ENCODE measurements at places on chromosomes 12 and 14.

- DNase-seq, result no peak
Observed at GRCh38 chr12:54175200-54175963, 13.4 kb downstream of the SMUG1 start.

DNA sequence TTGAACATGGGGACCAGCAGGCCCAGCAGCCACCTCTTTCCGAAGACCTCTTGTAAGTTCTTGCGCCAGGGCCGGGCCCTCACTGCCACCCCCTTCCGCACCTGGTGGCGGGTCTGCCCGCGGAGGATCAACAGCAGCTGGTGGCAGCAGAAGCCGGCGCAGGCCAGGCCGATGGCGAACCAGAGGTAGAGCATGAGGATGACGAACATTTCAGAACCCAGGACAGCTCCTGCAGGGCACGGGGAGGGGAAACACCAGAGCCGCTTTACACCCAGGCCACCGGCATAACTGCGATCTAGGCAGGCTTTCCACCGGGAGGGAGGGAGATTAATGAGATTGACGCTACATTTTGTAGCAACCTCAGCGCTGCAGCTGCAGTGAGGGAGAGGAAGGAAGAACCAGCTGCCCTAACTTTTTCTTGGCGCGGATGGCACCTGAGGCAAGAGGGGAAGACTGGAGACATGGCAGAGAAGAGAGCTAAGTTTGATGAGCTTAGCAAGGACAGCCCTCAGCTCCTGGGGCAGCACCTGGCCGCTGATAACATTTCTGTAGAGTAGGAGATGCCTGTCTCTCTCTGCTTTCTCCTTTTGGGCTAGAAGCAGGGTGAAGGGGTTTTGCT lies 7.8 kb downstream of the ZDHHC22 start:
- DNase-seq, result peak; percentile 69

- peak; percentile 24 for DNase-seq
Observed at GRCh38 chr14:99729991-99730875, 46.1 kb downstream of the CYP46A1 start.

DNA sequence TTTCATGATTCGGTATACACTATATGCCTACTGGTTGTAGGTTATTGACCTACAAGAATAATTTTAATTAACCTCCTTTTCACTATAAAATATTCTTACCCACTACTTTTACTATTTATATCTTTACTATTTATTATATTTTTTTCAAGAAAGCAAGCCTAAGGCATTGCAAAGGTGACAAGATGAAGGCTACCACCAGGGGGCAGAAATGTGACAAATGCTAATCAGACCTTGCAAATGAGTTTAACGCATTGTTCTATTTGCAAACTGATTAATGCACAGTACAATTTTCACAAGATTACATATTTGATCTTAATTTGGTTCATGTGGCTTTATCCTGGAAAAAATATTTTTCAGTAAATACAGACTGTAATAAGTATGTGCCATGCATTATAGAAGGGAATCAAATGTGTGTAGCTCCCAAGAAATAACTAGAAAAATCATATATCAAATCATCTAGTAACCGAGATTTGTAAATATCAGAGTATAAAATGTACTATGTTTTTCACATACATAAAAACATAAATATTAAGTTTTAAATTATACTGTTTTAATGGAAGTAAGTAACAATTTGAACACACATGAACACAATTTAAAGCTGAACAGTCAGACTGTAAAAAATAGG lies 107.0 kb downstream of the ADAMTS20 start:
- peak; percentile 68 for DNase-seq

- no peak for DNase-seq
Observed at GRCh38 chr14:80202888-80203562, 8.3 kb downstream of the DIO2 start.

GRCh38 chr12:5499566-5500330 lies 67.8 kb downstream of the NTF3 start:
- peak; percentile 87 for DNase-seq

- no peak for DNase-seq
Observed at GRCh38 chr14:37655418-37655817, 60.0 kb downstream of the TTC6 start.

DNA sequence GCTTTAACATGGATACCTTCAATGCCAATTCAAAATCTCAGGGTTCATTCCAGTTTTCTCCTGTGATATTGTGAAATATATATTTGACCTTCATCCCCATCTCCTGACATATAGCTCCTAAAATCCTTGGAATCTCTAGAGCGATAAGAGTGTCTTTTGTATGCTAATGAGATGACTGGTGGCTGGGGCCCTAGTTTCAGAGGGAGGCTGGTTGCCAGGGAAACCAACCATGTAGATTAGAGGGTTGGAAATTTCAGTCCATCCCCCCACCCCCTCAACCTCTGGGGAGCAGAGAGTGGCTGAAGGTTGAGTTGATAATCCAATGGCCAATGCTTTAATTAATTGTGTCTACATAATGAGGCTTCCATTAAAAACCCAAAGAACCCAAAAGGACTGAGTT lies 59.4 kb downstream of the SDR9C7 start:
- no peak for DNase-seq

DNA sequence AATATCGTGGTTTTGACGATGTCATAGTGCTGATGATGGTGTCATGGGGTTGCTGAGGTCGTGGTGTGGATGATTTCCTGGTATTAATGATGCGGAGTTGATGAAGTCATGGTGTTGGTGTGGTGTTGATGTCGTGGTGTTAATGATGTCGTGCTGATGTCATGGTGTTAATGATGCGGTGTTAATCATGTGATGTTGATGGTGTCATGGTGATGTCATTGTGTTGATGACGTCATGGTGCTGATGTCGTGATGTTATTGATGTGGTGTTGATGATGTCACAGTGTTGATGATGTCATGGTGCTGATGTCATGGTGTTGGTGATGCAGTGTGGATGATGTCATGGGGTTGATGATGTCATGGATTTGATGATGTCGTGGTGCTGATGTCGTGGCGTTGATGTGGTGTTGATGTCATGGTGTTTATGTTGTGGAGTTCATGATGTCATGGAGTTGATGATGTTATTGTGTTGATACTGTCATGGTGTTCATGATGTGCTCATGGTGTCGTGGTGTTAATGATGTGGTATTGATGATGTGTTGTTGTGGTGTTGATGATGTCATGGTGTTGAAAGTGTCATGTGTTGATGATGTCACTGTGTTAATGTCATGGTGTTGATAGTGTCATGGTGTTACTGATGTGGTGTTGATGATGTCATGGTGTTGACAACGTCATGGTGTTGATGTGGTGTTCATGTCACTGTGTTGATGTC lies 48.5 kb upstream of the RIMBP2 start:
- peak; percentile 63 for DNase-seq

DNA sequence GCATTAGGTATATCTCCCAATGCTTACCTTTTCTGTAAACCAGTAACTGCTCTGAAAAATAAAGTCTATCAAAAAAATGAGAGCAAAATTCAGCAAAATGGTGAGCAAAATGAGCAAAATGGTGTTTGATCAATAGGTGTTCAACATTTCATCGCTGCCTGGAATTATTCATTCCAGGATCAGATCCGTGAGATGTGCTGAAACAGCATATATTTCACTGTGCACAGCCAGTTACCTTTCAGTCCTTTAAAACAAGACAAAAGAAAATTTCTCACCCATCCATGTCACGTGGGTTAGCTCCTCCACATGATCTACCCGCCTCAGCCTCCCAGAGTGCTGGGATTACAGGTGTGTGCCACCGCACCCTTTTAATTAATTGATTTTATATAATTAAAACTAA lies 8.1 kb upstream of the FGF23 start:
- DNase-seq, result no peak

DNA sequence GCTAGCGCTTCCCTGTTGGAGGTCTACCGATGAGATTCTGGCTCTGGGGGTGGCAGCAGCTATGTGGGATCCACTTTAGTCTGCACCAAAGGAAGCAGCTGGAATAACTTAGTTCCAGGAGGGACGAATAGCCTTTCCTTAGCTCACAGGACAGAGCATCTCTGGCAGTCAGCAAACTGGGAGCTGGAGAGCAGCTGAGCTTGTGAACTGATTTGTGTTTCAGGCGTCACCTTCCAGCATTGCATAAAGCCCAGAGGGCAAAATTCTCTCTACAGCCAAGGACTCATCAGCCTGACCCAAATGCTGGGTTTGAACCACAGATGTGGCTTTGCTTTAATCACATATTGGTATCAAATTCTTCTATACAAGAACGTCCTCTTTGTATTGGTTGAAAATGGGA lies 81.9 kb upstream of the PELI2 start:
- no peak for DNase-seq

GRCh38 chr12:53456654-53457366 lies 4.9 kb downstream of the PCBP2 start:
- DNase-seq, result no peak

DNA sequence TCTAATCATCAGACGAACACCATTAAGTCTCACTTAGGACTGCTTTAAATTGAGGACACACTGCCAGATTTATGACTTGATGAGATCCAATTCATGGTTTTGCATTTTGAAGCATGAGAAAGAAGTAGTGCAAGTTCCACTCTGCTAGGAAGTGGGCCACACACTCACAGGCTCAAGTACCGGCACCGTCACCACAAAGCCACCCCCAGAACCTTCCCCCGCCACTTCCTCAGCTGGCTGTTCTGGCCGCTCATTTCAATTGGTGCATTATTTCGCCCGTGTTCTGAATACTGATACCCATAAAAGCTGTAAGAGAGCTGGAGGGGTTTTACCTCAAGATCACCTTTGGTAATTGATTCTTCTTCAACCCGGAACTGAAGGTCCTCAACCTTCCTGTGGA lies 70.1 kb downstream of the CLIP1 start:
- DNase-seq, result no peak

DNA sequence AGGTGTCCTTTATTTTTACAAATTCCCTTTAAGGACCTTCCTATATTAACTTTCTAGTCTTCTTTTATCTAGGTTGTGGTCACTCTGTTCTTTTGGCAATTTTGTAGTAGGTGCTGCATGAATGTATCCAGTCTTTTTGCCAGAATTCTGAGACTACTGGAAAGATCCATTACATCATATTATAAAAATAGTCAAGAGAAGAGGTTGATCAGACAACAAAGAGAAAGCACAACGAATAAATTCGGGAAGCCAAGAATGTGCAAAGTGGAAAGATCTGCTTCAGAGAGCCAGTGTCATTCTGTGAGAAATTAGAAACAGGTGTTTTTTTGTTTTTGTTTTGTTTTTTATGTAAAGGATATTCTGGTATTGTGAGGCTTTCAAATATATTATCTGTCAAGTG lies 15.8 kb upstream of the SLC16A7 start:
- DNase-seq, result no peak

- no peak for DNase-seq
Observed at GRCh38 chr12:129083121-129083840, 230.0 kb downstream of the GLT1D1 start.

GRCh38 chr12:57604992-57605810 lies 577 bp downstream of the DTX3 start:
- no peak for DNase-seq

DNA sequence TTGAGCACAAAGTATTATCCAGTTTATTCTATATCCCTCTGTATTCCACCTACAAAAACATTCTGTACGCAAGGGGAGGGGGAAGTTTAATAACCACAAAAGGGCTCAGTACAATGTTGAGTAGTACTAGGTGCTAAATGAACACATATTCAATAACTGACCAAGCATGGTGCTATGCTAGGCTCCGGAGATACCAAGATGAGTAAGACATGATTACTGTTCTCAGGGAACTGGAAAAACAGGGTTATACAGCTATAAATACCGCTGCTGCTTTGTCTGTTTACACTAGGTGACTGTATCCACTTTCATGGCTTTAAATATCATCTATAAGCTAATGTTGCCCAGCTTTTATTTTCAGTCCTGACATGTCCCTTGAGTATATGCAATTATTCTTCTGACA lies 135.8 kb downstream of the INSM2 start:
- DNase-seq, result peak; percentile 16

DNA sequence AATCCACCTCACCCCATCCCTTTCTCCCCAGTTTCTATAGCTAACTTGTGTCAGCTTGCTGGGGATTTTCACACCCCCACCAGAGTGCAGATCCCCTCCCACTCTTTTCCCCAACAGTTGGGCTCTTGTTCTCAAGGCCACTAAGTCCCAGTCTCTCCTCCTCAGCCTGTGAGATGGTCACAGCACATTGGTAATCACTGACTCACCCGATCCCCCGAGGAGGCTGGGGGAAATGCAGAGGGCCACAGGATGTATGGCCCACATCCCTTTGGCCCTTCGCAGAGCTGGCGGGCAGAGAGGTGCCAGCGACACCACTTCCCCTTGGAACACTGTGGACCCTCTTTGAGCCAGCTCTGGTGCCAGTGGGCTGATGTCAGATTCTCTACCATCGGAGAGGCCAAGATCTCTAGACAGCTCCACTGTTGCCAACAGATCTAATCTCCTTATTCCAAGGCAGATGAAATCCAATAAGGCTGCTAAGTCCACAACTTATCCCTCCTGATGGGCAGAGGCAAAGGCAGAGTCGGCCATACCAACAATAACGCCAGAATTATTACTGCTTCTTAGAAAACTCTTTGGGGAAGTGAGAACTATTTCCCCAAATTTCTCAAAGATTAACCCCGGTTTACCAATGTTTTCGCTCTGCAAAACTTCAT lies 1.6 kb downstream of the FMNL3 start:
- DNase-seq, result peak; percentile 57

DNA sequence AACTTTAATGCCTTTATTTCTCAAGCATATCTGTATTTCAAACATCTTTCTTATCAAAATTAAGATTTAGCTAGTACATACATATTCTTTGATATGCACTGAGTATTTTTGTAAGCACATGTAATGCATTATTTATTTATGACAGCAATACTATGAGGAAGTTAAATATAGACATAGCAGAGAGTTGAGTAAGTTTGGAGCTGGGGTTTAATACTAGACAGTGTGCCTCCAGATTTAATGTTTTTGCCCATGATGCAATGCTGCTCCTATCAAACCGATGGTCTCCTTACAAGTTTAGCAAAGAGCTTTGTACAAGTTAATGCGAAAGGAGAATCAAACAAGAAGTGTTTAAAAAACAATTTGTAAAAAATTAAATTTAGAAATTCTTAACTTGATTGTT lies 826.6 kb upstream of the MGAT4C start:
- no peak for DNase-seq

DNA sequence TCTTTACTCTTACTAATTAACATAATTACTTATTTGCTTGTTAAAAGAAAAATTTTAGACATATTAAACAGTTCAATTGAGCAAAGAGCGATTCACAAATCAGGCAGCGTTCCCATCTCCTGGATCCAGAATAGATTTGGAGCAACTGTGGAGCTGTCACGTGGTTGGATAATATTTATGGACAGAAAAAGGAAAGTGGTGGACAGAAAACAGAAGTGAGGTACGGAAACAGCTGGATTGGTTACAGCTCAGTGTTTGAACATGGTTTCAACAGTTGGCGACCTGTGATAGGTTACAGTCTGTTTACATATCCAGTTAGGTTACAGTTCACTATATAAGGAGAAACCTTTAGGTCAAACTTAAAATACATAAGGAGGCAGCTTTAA lies 19.7 kb upstream of the FAM234B start:
- DNase-seq, result no peak
